ENCODE measurements at places on chromosomes 2 and 18.

DNA sequence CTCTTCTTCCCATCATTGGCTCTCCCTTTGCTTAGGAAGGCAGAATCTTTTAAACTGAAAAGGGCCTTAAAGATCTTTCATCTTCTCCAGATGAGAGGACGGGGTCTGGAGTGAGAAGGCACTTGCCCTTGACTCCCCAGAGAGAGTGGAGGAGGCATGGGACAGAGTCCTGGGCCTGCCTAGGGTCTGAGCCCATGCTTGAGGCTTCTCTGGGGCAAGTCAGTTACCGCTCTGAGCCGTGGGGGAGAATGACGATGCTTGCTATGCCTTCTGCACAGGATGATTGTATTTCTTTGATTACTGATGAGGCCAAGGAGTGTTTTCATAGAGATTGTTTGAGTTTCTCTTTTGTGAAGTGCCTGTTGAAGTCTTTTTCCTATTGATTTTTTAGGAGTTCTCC is 921 bp downstream of the PLB1 start:
- DNase-seq = no peak

- no peak for DNase-seq
Observed at GRCh38 chr2:63514781-63515180, 73.5 kb downstream of the WDPCP start.

DNA sequence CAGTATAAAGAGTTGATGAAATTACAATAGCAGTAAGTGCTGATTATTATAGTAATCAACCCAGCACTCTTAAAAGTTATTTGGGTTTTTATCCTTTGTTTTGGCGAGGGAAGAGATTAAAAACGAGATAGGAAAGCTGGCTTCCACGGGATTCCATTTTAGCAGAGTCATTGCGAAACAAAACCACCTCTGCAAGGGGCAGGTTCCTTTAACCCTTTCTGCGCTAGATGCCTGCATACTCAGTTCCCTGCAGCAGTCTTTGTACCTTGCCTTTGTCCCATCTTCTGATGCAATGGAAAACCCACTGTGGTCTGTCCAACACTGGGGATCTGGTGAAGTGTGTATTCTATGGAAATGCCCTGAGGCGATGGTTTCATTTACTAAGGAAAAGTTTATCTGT is 2.7 kb downstream of the YPEL5 start:
- DNase-seq = no peak

DNA sequence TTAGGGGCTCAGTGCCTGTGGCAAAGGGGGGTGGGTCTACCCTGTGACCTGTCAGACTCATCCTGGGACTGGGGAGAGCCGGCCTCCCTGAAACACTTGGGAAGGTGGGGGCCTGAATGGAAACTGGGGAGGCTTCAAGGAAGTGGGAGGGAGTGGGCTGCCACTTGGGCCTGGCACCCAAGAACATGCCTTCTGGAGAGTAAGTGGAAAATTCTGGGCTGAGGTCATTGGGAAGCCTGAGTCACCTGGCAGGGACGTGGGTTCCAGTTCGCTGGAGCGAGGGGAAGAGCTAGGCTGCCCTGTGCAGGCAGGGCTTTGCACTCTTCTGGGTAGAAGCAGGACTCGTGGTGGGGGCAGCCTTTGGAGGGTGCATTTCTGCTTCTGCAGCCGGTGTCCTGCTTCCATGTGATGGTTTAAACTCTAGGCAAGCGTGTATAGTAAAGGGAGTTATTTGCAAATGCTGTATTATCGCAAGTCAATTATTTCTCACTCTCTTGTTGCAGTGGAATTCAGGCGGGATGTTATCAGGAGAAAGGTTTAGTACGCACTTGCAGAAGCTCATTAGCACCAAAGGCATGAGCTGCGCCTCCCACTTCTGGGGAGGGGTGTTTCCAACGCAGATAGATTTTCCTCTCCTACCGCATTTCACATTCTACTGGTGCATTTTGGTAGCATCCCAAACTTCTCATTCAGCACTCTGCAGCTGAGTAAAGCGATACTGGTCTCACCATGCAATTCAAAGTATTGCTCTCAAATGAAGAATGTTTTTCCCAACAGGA is 3.8 kb downstream of the LRRFIP1 start:
- DNase-seq = no peak

DNA sequence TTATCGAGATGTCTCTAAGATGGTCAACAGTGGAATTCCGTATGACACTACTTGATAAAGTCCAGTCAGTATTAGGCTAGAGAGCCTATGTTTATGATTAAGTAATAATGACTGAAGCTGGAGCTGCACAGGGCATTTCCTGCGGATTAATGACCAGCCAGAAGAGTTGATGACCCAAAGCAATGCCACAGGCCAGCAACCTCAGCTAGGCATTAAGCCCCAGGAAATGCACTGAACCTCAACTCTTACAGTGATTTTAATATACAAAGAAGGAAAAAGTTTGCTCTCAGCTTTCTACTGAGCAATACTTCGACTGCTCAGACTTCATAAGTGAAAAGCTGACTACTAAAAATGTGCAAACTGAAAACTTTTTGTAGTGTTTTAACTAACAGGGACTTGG is 3.9 kb downstream of the KCTD1 start:
- DNase-seq = no peak

Measured in NCI-H1436 treated with DMSO at 0.1 percent for 48 hours (cell line).